ENCODE measurements at places on chromosomes 4 and X.

GRCh38 chrX:139803224-139803623 lies 95.3 kb upstream of the MCF2 start:
- DNase-seq, result no peak

DNA sequence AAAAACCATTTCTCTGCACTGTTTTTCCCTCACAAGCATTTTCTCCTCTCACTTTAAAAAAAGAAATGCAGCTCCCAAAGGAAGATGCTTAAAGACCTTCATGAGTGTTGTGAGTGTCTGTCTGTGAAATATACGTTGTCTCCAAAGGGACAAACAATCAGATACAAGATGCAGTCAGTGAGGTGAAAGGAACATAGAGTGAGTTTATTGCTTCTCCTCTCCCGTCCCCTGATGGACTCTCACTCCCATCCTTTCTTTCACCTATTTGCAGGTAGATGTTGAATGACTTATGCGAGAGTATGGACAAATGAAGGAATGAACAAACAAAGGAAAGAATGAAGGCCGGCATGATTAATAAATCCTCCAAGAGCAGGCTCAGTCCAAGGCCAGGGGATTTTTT lies 561.2 kb upstream of the DIPK2B start:
- DNase-seq, result no peak

GRCh38 chr4:23871426-23871825 lies 18.4 kb downstream of the PPARGC1A start:
- DNase-seq, result no peak

DNA sequence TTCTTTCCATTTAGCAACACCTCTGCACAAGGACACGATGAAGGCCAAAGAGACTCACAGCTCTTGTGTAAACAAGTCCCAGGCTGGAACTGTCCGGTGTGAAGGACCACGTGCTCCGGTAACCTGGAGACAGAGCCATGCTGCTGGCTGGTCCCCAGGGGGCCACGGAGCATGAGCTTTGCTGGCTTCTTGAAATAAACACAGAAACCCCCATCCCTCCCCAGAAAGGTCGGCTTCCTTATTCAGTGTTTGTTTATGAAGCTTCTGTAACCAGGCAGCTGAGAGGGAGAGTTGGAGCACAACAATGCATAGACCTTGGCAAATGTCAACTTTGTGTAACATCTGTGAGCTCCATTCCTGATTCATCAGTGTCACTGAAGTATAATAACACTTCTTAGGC lies 109.4 kb downstream of the GPR143 start:
- no peak for DNase-seq

DNA sequence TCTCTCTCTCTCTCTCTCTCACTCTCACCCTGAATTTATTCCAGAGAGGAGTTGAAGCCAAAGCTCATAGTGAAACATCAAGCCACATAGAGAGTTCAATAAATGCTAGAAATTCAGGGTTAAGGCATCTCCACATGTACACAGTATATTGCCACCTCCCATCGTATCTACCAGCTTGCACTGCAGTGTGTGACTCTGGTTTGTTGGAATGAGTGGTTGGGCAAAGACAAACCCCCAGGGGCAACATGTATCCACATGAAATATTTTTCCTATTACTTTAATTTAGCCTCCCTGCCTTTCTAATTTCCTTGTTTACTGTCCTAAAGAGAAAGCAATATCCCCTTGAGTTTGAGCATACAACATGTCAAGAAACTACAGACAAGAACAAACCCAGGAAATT lies 247.3 kb downstream of the SPATA18 start:
- DNase-seq, result no peak

DNA sequence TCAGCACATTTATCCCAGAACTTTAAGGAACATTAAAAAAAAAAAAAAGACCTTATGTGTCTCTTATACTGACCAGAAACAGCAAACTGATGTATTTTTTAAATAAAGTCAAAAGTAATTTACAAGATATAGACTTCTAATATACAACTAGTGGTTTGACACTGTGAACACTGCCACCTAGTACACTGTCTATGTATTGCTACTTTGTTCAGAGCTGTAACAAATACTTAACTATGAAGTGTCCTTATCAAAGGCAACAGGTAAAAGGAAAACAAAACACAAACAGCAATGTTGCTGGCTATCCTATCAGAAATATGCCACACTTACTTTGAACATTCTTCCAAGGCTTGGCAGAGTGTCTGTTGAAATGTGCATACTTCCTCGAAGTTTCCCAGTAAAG lies 60.4 kb downstream of the CD40LG start:
- no peak for DNase-seq

DNA sequence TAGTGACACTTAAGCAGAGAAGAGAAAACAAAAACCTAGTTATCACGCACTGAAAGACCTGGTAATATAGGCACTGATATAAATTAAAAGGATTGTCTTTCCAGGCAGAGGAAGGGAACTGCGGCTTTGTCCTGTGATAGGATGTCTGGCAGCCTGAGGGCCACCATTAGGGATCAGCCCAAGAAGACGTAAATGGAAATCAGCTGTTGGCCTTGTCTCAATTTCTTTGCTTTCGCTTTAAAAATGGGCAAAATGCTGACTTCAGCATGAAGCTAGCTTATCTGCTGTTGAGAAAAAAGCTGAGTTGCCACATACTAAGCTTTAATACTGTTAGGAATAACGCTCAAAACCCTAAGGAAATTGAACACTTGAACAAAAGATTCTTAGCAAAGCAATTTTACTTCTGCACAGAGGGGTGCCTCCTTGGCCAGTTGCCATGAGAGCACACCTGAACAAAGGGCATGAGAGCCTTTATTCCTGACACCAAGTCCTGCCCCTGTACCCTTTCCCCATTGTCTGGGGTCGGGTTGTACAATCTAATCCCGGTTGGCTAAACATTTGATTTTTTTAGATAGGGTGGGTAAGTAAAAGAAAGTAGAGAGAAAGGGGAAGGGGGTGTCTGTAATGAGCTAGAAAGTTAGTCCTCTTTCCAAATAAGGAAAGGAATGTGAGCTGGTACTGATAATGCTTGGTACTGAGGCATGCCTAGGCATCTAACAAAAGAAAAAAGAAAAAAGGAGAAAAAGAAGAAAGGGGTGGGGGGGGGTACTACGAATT lies 85.1 kb upstream of the UCP1 start:
- DNase-seq, result no peak

DNA sequence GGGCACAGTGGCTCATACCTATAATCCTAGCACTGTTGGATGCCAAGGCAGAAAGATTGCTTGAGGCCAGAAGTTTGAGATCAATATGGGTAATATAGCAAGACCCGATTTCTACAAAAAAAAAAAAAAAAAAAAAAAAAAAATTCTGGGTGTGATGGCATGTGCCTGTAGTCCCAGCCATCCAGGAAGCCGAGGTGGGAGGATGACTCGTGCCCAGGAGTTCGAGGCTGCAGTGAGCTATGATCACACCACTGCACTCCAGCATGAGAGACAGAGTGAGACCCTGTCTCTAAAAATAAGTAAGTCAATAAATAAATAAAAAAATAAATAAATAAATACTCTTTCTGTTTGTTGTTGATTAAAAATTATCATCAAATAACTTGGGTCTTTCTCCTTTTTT lies 62.4 kb upstream of the BMPR1B start:
- no peak for DNase-seq

- peak; percentile 8 for DNase-seq
These were observed 22.8 kb upstream of the PDE6B start for GRCh38 chr4:602559-602942.

DNA sequence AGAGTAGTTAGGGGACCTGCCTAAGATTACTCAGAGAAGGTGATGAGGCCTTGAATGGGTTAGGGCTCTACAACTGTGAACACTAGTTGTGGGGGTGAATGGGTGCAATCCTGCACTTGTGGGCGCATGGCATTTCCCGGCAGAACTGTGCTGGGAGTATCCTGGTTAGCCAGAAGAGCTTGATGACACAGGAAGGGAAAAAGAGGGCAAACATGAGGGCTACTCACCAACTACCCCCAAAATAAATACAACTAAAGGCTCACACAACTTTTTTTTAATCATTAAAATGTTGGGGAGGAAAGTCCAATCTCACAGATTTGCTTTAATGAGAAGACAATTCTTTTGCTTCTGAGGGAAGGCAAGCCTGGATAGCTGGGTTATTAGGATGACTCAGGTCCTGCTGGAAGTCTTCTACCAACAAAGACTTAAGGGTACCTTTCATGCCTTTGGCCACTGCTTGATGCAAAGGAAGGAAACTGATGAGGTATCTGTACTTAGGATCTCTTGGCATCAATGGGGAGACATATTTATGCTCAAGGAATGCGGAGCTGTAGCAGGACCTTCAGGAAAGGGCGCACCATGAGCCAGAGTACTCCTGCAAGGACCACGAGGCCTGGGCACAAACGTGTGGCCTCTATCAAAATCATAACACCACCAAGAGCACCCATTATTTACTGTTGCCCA lies 2.6 kb downstream of the PHKA2 start:
- DNase-seq, result no peak
